ENCODE measurements at places on chromosomes 7 and 10.

- DNase-seq: no peak
Measured at GRCh38 chr10:4333459-4333894, 492.5 kb upstream of the AKR1E2 start.

- DNase-seq: no peak
Measured at GRCh38 chr10:71547312-71547711, 150.6 kb downstream of the CDH23 start.

DNA sequence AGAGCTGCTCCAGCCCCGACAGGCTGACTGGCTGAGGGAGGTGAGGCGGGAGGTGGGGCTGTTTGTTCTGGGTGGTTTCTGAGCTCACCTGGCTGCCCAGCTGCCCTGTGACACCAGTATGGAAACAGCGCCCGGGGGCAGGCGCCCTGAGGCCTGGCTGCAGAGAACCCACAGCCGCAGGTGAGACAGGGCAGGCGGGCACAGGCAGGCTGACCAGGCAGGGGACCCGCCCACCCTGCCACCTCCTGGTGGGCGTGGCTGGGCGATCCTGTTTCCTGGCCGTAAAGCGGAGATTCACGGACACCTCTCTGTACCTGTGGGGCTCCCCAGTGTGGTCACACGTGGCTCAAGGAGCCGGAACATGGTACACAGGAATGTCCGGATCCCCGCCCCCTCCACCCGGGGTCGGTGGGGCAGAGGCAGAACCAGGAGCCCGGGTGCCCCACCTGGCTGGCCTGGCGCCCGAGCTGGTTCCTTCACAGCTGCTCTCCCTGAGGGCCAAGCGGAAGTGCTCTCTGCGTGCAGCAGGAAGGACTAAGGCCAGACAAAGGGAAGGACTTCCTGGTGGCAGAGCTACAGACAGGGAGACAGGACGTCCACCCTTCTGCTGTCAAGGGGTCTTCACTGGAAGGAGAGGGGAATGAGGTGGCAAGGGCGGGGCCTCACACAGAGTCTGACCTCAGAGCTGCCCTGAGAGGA is 3.9 kb downstream of the MICALL2 start:
- DNase-seq: no peak

DNA sequence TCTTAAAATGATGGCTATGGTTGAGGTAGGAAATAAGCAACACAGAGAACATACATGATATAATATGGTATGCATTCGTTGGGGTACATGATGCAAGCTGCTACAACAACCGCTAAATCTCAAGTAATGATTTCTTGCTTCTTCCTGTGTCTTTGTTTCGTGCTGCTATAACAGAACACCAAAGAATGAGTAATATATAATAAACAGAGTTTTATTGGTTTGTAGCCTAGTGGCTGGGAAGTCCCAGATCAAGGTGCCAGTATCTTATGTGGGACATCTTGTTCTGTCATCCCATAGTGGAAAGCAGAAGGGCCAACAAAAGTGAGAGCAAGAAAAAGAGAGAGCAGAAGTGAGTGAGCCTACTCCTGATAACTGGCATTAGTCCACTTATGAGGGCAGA is 689.7 kb downstream of the SUGCT start:
- no peak for DNase-seq

DNA sequence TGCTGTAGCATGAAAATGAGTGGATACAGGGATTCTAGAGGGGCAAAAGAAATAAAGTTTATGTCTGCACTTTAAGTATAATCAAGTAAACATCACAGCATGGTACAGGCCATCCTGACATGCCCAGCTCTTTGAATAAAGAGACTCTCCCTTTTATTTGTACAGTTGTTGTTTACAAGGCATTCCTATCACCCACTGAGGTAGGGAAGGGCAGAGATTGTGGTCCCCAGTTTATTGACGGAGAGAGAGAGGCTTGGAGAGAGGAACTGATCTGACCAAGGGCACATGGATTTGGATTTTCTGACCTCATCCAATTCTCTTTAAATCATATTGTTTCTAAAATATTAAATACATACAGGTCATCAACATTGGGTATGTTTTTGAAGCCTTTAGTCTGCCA is 53.9 kb downstream of the TACC2 start:
- no peak for DNase-seq

DNA sequence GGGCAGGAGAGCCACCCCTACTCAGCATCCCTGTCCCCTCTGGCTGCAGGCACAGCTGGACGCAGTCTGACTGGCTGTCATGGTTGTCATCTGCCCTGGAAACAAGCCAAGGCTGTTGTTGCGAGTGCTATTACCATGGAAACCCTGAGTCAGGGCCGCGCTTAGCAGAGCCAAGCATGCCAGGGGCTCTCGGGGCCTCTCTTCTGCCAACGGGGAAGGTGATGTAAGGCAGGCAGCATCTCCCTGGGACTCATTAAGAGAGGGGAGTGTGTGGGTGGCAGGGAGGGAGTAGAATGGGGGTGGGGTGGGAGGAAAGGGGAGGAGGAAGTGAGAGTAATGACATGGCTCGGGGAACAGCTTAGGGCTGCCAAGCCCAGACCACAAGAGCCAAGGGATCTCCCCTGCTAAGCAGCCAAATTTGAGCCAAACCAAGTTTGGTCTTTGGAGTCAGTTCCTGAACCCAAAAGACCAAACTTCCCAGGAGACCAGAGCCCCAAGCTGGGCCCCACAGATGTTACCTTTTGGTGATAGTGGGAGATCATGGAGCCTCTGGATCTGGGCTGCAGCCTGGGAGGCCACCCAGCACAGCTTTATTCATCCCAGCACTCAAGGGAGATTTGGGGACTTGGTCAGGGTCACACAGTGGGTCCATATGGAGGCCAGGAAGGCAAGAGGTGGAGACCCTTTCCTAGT is 67.6 kb downstream of the TMEM130 start:
- DNase-seq: peak; percentile 89

DNA sequence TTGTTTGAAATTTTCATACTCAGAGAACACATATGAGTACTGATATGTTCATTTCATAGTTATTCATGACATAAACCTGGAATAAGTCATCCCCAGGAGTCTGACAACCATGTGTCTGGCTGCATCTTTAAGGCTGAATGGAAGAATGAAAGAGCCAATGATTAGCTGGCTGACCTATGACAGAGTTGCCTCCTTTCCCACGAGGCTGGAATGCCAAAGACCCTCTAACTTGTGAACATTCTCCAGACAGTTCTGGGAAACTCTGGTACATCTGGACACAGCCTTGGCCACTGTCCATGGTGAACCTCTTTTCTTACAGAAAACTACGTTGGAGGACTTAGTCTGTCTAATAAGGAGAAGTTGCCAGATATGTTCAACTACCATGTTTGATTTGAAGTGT is 380.8 kb upstream of the MKI67 start:
- DNase-seq: no peak

GRCh38 chr7:966291-967069 is 8.9 kb downstream of the COX19 start:
- DNase-seq: no peak

GRCh38 chr10:29820890-29821461 is 186.2 kb upstream of the SVIL start:
- DNase-seq: no peak

GRCh38 chr10:116470768-116471415 is 43.2 kb downstream of the PNLIPRP3 start:
- DNase-seq: no peak

DNA sequence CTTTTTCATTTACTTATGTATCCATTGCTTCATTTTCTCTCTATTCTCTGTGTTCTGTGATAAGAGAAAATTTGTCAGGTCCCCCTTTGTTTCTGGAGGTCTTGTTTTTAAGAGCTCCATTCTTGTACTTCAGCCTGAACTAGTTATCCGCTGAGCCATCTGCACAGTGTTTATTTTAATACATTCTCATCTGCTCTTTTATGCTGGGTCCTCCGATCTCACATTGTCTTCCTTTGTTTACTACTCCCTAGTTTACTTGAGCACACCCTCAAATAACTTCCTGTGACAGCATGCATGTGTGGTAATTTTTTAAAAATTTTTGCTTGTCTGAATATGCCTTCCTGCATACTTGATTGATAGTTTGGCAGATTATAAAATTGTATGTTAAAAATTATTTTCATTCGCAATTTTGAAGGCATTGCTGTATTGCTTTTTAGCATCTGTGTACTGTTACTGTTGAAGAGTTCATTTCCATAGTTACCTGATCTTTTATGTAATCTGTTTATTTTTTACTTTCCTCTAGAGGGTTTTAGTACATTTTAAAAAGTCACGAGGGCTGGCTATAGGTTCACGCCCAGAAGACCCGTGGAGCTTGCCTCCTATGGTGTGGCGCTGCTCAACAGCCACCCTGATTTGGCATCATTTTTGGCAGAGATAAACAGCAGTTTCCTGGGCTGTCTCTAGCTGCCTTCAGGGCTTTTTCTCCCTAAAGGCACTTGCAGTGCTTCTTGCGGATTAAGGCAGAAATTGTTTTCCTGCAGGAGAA is 31.9 kb downstream of the RSBN1L start:
- peak; percentile 18 for DNase-seq

DNA sequence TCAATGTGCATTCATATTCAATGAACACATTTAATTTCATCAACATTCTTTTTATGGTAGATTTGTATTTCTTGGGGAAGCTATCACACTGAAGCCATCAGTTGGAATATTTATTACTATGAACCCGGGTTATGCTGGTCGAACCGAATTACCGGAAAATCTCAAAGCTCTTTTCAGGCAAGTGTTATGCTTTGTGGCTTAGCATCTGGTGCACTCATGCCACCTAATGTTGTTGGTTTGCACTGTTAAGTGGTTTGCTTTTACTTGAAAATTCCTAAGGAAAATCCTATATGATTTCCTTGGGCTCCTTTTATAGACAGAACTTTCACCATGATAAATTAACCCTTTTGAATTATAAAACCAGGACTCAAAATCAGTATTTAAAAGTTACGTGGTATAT is 147.9 kb downstream of the DNAH11 start:
- no peak for DNase-seq

GRCh38 chr10:98460837-98461499 is 14.2 kb upstream of the HPS1 start:
- peak; percentile 92 for DNase-seq

DNA sequence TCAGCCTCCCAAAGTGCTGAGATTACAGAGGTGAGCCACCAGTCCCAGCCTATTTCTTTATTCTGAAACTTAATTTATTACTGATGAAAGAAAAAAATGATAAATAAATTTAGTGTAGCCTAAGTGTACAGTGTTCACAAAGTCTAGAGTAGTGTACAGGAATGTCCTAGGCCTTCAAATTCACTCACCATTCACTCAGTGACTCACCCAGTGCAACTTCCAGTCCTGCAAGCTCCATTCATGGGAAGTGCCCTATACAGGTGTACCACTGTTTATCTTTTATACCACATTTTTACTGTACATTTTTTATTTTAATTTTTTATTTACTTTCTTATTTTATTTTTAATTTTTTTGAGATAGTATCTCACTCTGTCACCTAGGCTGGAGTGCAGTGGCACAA is 12.2 kb downstream of the MRLN start:
- DNase-seq: no peak

- no peak for DNase-seq
Measured at GRCh38 chr7:43612128-43612527, 29.2 kb downstream of the STK17A start.

DNA sequence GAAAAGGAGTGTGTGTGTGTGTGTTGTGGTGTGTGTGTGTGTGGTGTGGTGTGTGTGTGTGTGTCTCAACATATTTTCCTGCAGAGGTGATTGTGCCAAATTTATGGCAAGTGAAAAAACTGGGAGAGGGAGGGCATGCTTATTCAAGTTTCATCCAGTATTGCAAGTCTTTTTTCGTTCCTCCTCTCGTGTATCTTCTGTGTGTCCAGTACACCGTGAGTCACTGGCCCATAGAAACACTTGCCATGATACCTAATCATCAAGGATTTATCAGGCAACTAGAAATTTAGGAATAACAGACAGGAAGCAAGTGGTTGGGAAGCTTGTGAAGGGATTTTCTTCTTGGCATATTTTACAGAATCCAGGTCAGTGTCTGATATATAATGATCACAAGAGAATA is 820.5 kb downstream of the GATA3 start:
- DNase-seq: no peak

DNA sequence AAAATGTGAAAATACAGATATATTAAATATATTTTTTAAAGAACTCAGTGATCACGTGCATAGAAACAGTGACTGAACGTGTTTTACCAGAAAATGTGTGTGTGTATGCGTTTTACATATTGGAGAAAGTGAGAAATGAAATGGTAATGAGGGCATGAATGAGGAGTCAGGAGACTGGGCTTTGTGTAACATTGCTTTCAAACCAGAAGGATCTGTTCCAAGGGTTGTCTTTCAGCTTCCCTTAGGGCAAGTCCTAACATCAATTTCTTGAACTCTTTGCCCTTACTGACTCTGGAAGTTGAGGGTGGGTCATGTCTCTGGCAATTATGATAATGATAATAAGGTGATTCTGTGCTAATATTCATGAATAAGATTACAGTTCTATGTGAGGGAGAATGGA is 557.3 kb downstream of the PHTF2 start:
- no peak for DNase-seq

- DNase-seq: no peak
Measured at GRCh38 chr7:11410656-11411644, 421.0 kb downstream of the THSD7A start.

DNA sequence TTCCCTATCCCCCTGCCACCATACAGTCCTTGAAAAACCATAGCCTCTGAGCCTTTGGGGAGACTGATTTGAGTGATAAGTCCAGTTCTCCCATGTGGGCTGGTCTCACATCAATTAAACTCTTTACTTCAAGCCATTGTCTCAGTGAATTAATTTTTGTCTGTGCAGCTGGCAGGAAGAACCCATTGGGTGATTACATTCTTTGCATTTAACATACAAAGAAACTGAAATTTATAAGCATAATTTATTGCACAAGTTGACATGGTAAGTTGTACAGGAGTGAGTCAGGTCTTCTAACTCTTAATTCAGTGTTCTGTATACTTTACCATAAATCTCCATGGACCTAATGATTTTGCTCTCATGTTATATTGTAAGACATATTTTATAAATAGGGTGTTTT is 1613.0 kb upstream of the LRRTM3 start:
- no peak for DNase-seq

GRCh38 chr7:4650433-4651047 is 31.6 kb upstream of the FOXK1 start:
- peak; percentile 94 for DNase-seq

DNA sequence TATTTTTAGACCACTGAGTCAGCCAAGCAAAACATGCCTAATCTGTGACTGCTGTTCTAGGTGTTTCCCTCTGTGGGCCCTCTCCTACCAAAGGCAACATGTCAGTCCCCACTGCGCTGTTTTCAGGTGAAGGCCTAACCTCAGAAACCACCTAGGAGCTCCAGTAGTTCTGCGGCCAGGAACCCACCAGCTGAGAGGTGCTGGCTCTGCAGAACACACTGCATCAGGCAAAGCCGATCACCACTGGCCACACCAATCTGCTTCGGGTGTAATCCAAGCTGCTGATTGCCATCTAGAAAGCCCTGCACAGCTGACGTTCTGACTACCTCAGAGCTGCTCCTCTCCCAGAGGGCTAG is 14.9 kb downstream of the CAMK2G start:
- no peak for DNase-seq

DNA sequence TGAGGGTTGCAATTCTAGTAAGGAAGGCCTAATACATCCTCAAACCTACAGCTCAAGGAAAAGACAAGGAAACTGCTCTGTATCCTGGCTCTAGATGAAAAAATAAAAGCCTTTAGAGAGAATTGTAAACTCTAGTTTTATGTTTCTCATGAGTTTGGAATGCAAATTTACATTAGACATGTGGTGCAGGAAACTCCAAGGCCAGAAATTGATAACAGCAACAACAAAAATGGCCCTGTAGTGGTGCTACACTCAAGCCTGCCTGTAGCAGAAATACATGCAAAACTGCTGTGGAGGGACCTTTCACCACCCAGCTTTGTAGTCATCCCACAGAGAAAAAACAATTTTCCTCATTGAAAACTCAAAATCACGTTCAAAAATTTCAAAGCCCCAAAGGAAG is 546.7 kb upstream of the LRRN3 start:
- peak; percentile 17 for DNase-seq

- DNase-seq: no peak
Measured at GRCh38 chr10:48671914-48672595, 12.6 kb upstream of the WDFY4 start.
